ENCODE measurements at places on chromosomes 11 and 22. TPM values are rescaled to one million over a fixed set of nuclear protein-coding genes. Genes with fewer than 3 reads are reported as not detected.

Gene ACRV1
- not detected for total RNA-seq

Gene CADM1
- total RNA-seq = 83.8 TPM

Gene KIAA1671
- total RNA-seq = 50.2 TPM

Gene MMP13
- not detected for total RNA-seq

Gene NAALAD2
- total RNA-seq = 2.1 TPM

Gene ANO9
- total RNA-seq = 16.9 TPM

Gene OR51E2
- total RNA-seq = not detected

Gene MMP1
- 10.7 TPM for total RNA-seq

GRCh38 chr11:3836903-3837302, 3.9 kb downstream of the RHOG start:
- DNase-seq = no peak
- peaks cover 76% of the 10 kb centered on the region for H3K4me1 ChIP-seq
- H3K27ac ChIP-seq = peak overlapping the region; percentile 97
- no peaks in the 10 kb centered on the region for H3K36me3 ChIP-seq
- H3K27me3 ChIP-seq = no peaks in the 10 kb centered on the region
- H3K4me3 ChIP-seq = no peak overlapping the region

DNA sequence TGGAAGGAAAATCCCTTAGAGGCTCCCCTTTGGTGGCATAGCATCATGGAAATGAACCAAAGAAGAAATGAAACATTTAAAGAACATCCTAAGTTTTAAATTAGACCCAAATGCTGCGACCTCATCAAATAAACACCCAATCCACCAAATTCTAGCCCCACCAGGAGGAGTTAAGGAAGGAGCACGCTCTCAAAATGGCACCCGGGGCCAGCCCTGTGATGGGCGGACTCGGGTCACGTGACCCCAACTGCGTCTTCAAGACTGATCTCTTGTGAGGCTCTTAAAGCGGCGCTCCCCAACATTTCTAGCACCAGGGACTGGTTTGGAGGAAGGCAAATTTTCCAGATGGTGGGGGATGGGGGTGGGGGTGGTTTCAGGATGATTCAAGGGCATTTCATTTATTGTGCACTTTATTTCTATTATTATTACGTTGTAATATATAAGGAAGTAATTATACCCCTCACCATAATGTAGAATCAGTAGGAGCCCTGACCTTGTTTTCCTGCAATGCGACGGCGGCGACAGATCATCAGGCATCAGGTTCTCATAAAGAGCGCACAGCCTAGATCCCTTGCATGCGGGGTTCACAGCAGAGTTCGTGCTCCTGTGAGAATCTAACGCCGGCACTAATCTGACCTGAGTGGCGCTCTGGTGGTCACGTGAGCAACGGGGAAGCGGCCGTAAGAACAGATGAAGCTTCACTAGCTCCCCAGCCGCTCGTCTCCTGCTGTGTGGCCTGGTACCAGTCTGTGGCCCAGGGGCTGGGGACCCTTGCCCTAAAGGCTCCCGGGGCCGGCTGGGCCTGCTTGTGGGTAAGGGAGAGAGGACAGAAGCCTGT, 90.6 kb upstream of the SLC22A12 start:
- H3K27me3 ChIP-seq = no peaks in the 10 kb centered on the region
- DNase-seq = no peak
- H3K4me3 ChIP-seq = no peak overlapping the region
- H3K27ac ChIP-seq = no peak overlapping the region

DNA sequence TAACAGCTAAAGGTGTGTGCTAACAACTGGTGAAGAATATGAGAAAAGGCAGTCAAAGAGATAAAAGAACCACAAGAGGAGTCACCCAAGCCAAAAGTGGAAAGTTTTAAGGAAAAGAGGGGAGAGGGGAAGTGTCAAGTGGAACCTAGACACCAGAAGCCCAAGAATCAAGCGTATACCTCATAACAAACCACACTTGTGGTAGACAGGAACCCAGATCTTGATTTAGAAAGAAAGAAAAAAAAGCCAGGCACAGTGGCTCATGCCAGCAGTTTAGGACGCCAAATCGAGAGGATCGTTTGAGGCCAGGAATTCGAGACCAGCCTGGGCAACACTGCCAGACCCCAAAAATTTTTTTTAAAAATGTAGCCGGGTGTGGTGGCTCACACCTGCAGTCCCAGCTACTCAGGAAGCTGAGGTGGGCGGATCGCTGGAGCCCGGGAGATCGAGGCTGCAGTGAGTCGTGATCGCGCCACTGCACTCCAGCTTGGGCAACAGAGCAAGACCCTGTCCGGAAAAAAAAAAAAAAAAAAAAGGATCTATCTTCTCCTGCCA, 877 bp downstream of the SLC25A17 start:
- H3K27ac ChIP-seq = no peak overlapping the region
- H3K27me3 ChIP-seq = no peaks in the 10 kb centered on the region
- DNase-seq = no peak
- H3K4me3 ChIP-seq = peak overlapping the region; percentile 87

- H3K27me3 ChIP-seq = no peaks in the 10 kb centered on the region
- DNase-seq = no peak
- H3K36me3 ChIP-seq = no peaks in the 10 kb centered on the region
- H3K4me3 ChIP-seq = no peak overlapping the region
- H3K4me1 ChIP-seq = no peaks in the 10 kb centered on the region
Measured at GRCh38 chr22:22789233-22789921, 98.2 kb upstream of the IGLL5 start.

- no peaks in the 10 kb centered on the region for H3K4me1 ChIP-seq
- no peak for DNase-seq
- no peaks in the 10 kb centered on the region for H3K36me3 ChIP-seq
- no peak overlapping the region for H3K27ac ChIP-seq
- H3K27me3 ChIP-seq = no peaks in the 10 kb centered on the region
- H3K4me3 ChIP-seq = no peak overlapping the region
Measured at GRCh38 chr22:34283844-34284243, 363.6 kb upstream of the LARGE1 start.

DNA sequence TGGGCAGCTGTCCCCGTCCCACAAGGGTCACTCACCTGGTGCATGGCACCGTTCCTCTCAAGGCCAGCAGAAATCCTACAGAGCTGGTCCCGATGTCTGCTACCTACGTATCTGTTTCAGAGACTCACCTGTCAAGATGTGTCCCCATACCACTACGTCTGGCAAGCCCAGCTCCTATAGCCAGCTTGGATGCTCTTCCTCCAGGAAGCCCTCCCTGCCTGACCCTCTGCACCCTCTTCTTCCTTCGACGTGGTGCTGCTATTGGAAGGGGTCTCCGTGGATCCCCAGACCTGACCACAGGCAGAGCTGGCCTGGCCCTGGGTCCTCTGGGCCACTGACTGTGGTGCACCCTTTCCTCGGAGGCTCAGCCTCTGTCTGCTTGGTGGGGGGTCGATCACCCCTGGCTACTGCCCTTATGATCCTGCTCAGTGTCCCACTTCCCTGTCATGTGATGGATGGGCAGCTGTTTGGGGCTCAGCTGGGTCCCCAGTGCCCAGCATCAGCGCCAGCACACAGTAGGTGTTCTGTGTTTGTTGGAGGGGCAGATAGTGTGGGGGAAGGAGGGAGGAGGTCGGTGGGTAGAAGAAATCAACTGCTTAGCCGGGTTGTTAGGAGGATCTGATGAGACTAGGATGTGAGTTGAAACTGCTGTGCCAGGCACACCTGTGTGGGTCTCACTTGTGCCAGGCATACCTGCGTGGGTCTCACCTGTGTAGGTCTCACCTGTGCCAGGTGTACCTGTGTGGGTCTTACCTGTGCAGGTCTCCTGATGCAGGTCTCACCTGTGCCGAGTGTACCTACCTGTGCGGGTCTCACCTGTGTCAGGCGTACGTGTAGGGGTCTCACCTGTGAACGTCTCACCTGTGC, 21.7 kb upstream of the ARHGAP8 start:
- H3K4me1 ChIP-seq = peaks cover 11% of the 10 kb centered on the region
- no peaks in the 10 kb centered on the region for H3K27me3 ChIP-seq
- H3K27ac ChIP-seq = no peak overlapping the region
- H3K36me3 ChIP-seq = peaks cover 5% of the 10 kb centered on the region
- DNase-seq = no peak
- no peak overlapping the region for H3K4me3 ChIP-seq

DNA sequence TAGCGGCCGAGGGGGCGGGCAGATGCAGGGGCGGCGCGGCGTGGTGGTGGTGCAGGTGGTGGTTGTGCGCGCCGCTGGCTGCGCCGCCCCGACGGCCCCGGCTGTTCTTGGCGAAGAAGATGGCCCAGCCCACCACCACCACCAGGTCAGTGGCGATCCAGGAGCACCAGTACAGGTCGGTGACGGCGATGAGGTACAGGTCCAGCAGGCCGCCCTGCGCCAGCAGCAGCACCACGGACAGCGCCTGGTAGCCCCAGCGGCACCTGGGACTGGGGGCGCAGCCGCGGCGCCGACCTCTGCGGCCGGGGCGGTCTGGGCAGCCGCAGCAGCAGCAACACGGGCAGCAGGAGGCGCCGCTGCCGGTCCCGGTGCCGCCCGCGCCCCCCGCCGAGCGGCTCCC, 879 bp downstream of the TMEM121B start:
- H3K36me3 ChIP-seq = no peaks in the 10 kb centered on the region
- H3K27me3 ChIP-seq = no peaks in the 10 kb centered on the region
- H3K4me1 ChIP-seq = peaks cover 50% of the 10 kb centered on the region
- H3K27ac ChIP-seq = no peak overlapping the region
- peak; percentile 54 for DNase-seq

DNA sequence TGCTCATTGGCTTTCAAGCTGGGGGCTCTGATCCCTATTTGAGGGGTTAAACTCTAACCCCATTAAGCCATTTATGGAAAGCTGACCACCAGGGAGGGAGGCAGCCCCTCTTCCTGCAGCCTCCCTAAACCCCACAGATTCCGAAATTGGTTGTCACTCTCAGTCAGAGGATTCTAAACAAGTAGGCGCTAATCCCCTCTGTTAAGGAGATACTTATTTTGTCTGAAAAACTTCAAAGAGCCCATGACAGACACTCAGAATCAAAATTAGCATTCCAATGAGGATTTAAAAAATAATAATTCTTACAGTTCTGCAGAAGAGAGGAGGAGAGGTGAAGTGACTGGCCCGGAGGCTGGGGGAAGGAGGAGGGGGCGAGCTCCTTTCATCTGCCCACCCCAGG, 69.7 kb upstream of the LMO1 start:
- H3K27me3 ChIP-seq = no peaks in the 10 kb centered on the region
- peaks cover 13% of the 10 kb centered on the region for H3K4me1 ChIP-seq
- H3K4me3 ChIP-seq = no peak overlapping the region
- DNase-seq = no peak
- H3K36me3 ChIP-seq = no peaks in the 10 kb centered on the region
- H3K27ac ChIP-seq = no peak overlapping the region

- no peaks in the 10 kb centered on the region for H3K36me3 ChIP-seq
- H3K27me3 ChIP-seq = no peaks in the 10 kb centered on the region
- H3K4me3 ChIP-seq = peak overlapping the region; percentile 46
- peaks cover 38% of the 10 kb centered on the region for H3K4me1 ChIP-seq
- peak; percentile 61 for DNase-seq
- peak overlapping the region; percentile 92 for H3K27ac ChIP-seq
Measured at GRCh38 chr11:10930972-10931760, 73.3 kb upstream of the ZBED5 start.

GRCh38 chr11:92589512-92589911, 364.9 kb downstream of the FAT3 start:
- H3K4me3 ChIP-seq = no peak overlapping the region
- H3K4me1 ChIP-seq = no peaks in the 10 kb centered on the region
- DNase-seq = no peak
- no peak overlapping the region for H3K27ac ChIP-seq
- H3K27me3 ChIP-seq = no peaks in the 10 kb centered on the region
- H3K36me3 ChIP-seq = no peaks in the 10 kb centered on the region

GRCh38 chr22:25120761-25121212, 78.9 kb upstream of the CRYBB3 start:
- H3K36me3 ChIP-seq = no peaks in the 10 kb centered on the region
- no peaks in the 10 kb centered on the region for H3K27me3 ChIP-seq
- DNase-seq = peak; percentile 83
- peak overlapping the region; percentile 81 for H3K27ac ChIP-seq

DNA sequence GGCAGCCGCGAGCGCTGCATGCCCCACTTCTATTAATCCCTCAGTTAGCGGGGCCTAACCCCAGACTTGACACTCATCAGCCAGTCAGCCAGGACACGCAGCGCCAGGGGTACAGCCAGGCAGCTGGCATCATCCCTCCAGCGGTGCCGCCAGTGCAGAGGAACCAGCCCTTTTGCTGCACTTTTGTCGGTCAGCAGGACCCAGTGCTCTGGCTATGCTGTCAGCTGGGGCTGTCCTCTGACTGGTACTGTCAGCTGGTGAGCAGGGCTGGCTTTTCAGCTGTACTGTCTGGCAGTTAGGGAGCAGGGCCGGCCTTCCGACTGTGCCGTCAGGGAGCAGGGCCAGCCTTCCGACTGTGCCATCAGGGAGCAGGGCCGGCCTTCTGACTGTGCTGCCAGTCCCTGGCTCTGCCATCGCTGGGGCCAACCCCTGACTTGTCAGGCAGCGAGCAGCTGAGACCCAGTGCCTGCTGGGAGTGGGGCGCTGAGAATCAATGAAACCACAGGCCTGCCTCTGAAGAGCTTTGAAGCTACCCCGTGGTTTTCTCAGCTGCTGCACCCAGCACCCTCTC, 115.4 kb downstream of the KIAA1671 start:
- no peaks in the 10 kb centered on the region for H3K36me3 ChIP-seq
- H3K4me3 ChIP-seq = no peak overlapping the region
- H3K27me3 ChIP-seq = no peaks in the 10 kb centered on the region
- peak overlapping the region; percentile 60 for H3K27ac ChIP-seq
- DNase-seq = peak; percentile 63
- peaks cover 10% of the 10 kb centered on the region for H3K4me1 ChIP-seq

- no peak overlapping the region for H3K27ac ChIP-seq
- H3K27me3 ChIP-seq = no peaks in the 10 kb centered on the region
- no peak for DNase-seq
- H3K4me1 ChIP-seq = no peaks in the 10 kb centered on the region
Measured at GRCh38 chr11:45646275-45646927, 19.0 kb downstream of the CHST1 start.

DNA sequence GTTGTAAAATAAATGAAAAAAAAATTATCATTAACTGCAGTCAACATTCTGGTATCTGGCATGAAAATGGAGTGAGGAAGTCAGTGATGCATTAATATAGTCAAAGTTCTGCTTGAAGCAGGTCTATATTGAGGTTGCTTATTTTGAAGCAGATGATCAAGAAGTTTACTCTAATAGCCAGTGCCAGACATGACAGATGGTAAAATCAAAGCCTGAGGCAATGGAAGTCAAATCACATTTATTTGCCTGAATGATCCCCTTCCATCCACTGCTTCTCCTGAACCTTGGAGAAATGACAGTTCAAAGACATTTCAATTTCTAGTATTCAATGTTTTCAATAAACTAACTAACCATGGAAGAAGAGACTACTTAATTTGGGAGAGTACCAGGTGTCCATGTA, 430.0 kb downstream of the FAM181B start:
- no peak overlapping the region for H3K4me3 ChIP-seq
- H3K4me1 ChIP-seq = no peaks in the 10 kb centered on the region
- no peaks in the 10 kb centered on the region for H3K36me3 ChIP-seq

GRCh38 chr11:86514453-86514852, 139.8 kb downstream of the CCDC81 start:
- no peaks in the 10 kb centered on the region for H3K27me3 ChIP-seq
- H3K4me3 ChIP-seq = no peak overlapping the region
- H3K36me3 ChIP-seq = no peaks in the 10 kb centered on the region
- no peak for DNase-seq

- no peaks in the 10 kb centered on the region for H3K36me3 ChIP-seq
- DNase-seq = no peak
- H3K27me3 ChIP-seq = no peaks in the 10 kb centered on the region
- H3K27ac ChIP-seq = no peak overlapping the region
Measured at GRCh38 chr11:13927481-13927880, 35.0 kb upstream of the SPON1 start.
